GM18507 (cell line): ENCODE measurements at places on chromosomes 3 and 15.

- DNase-seq: no peak
Measured at GRCh38 chr15:42094512-42094963, at the start of gene PLA2G4D. Gene PLA2G4D, minus strand, starts transcription at chr15:42094562. Its CDS starts 103 bp downstream, at chr15:42094459.

DNA sequence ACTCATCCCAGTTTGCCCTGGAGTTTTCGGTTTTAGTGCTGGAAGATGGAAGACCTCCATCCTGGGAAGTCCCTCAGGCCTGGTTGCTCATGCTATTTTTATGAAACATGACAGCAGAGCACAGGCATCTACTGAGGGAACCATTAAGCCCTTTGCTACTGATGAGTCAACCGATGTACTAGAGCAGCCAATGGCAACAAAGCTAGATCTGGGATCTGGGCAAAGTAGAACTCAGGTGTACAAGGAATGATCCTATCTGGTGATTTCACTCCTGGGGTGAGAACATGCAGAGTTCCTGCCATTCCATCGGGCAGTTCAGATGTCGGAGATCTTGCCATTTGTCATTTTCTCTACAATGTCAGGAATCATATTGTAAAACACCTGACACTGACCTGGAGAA lies 166.2 kb upstream of the NSMCE3 start:
- DNase-seq: no peak

GRCh38 chr3:74630602-74631001 lies 16.1 kb upstream of the CNTN3 start:
- no peak for DNase-seq

GRCh38 chr3:31543375-31543774 lies 10.7 kb downstream of the STT3B start:
- DNase-seq: no peak

DNA sequence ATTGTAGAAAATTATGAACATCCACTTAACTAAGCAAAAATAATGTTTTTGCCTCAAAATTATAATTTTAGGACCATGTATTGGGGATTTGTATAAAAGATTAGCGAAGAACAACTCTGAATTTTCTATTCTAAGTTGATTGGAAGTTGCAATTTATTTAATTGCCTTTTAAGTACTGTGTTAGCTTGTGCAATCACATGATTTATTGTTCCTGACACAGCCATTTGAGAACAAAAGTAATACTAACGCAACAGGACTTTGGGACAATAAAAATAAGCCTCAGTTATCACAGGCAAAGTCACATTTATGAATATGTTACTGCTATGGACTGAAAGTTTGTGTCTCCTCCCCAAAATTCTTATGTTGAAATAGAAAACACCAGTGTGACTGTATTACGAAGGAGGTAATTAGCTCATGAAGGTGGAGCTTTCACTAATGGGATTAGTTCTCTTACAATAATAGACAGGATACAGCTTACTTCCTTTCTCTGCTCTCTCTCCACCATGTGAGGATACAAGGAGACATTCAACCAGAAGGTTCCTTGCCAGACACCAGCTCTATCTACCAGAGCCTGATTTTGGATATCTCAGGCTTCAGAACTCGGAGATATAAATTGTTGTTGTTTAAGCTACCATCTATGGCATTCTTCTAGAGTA lies 745.9 kb downstream of the ZBBX start:
- DNase-seq: no peak

- DNase-seq: no peak
Measured at GRCh38 chr3:134607054-134608022, 43.5 kb downstream of the KY start.

- DNase-seq: no peak
Measured at GRCh38 chr15:87033056-87033455, 953.4 kb downstream of the AGBL1 start.
